ENCODE measurements at places on chromosomes 16 and 17. TPM values are rescaled to one million over a fixed set of nuclear protein-coding genes. Genes with fewer than 3 reads are reported as not detected.

- H3K36me3 ChIP-seq, result peaks cover 23% of the 10 kb centered on the region
- H3K27me3 ChIP-seq, result peaks cover 2% of the 10 kb centered on the region
- peaks cover 87% of the 10 kb centered on the region for H3K4me1 ChIP-seq
- peak overlapping the region; percentile 94 for H3K4me3 ChIP-seq
- DNase-seq, result no peak
- peak overlapping the region; percentile 97 for H3K27ac ChIP-seq
These were observed 612 bp downstream of the CISD3 start for GRCh38 chr17:38730526-38731379.

DNA sequence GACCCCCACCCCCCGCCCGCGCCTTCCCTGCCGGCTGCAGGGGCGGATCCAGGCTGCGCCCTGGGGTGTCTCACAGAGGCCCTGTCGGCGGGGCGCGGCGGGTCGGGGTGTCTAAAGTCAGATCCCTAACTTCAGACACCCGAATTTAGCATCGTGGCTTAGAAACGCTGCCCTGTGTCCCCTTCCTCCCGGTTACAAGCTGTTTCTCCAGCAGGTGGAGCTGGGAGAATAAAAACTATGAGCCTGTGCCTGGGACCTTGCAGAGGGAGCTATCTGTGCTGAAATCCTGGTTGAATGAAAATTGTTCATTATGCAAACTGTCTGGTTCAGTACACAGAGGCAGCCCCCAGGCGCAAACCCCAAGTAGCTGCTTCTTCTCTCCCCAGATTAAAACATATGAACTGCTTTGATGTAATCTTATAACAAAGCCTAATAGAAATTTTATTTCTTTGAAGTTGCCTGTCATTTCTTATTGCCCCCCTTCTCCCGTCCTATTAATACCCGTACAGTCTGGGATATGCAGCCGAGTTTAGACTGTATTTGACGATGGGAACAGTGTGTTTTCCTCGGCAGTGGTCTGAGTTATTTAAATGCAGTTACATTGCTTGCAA, 79.0 kb downstream of the RPA1 start:
- H3K27me3 ChIP-seq, result peaks cover 61% of the 10 kb centered on the region
- no peak overlapping the region for H3K27ac ChIP-seq
- peak; percentile 32 for DNase-seq
- H3K4me1 ChIP-seq, result no peaks in the 10 kb centered on the region
- H3K4me3 ChIP-seq, result peak overlapping the region; percentile 50

The MAPT gene
- 0.64 TPM for total RNA-seq

The TMC7 gene
- not detected for total RNA-seq

DNA sequence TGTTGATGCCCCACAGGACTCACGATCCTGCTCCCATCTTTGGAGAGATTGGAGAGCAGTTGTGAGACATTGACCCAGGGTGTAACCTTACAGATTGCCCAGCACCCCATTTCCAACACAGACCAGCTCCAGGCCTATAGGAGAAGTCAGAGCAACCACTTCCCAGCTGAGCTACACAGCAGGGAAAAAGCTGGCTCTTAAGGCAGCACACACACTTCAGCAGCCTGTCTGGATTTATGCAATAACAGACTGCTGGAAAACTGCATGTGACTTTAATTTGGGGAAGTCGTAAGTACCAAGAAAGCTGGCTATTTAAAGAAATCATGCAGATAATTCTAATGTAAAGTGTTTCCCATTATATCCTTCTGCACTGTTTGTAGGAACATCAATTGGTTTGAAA, 30.8 kb downstream of the NOG start:
- no peaks in the 10 kb centered on the region for H3K4me1 ChIP-seq
- no peak overlapping the region for H3K4me3 ChIP-seq
- no peak for DNase-seq
- H3K27ac ChIP-seq, result no peak overlapping the region
- H3K27me3 ChIP-seq, result peaks cover 11% of the 10 kb centered on the region

Data from activated T-helper 1 cell treated with anti-CD3 and anti-CD28 coated beads, Interleukin-12 subunit alpha, Interleukin-12 subunit beta, Interleukin-2, Interleukin-4 antibody, amounts not matched to agents 30 ng/mL and 10 ng/mL and 1 ng/mL, durations not matched to agents 14 hours and 24 hours and 36 hours (primary cell).